ENCODE measurements at places on chromosomes 3 and 15.

- no peak for DNase-seq
Observed at GRCh38 chr3:71022551-71023335, 560.8 kb downstream of the FOXP1 start.

- no peak for DNase-seq
Observed at GRCh38 chr3:55194376-55194775, 266.5 kb upstream of the LRTM1 start.

DNA sequence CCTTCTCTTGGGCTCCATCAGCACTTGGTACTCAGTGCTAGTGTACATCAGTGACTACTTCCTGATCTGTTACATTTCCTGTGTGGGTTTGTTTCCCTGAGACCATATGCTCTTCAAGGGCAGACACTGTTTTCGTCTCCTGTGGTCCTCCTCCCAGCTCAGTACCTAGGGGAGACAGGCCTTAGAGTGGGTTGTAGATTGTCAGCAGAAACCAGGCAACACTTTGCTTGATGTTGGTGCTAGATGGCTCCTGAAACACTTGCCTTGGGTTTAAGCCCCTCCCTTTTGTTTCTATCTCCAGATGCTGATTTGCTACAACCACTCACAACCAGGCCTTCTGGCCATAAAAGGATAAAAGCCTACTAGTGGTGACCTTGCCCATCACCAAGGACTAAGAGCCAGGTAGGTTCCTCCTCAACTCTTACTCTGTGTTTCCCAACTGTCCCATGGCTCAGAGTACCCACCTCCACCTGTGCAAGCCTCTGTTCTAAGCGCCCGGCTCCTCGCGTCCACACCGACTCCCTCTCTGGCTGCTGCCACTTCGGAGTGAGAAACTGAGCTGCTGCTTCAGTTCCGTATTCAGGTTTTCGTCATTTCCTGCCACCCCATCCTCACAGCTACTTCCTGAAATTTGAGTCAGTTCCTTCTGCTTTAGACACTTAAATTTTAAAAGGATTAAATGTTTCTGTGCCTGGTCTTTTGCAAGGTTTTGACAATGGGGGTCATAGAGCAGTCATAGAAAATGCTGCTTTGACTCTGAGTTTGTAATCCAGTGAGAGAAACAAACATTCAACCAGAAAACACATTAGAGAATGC is at the start of gene HCLS1:
TSS of gene HCLS1 (minus strand) at position 548 of the 816 bp plus-strand sequence. CDS start 2,556 bp downstream, outside the sequence.
- DNase-seq = no peak

GRCh38 chr3:32872487-32873382 is 54.9 kb downstream of the TRIM71 start:
- DNase-seq = no peak

DNA sequence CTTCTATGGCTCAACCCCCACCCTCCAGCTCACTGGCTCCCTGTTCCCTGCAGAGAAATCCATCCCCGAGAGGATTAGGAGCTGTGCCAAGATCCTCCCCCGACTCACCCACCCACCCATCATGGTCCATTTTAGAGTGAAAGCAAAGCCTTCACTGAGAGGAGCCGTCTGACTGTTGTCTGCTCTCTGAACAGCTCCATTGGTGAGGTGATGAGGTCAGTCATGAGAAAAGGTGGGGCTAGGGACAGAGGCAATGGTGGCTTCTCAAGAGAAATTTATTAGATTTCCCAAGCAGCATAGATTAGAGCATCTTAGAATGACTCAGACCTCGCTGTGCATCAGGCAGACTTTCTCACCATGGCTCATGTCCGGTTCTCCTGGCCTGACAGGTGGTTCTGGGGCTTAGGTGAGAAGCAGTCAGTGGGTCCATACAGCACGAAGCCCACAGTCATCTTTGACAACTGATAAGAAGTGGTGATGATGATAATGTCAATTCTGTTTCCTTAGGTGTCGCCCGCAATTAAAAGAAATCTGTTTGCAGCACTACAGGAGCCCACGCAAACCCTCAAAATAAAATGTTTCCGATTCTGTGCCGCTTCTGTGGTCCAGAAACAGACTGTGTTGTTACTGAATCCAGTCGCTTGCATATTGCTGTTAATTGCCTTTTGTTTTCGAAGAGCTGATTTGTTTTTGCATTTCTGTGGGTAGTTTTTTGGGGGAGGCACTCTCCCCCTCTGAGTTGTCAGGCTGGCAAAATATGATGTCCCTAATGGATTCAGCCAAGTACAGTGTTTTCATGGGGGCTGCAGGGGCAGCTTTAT is 24.8 kb upstream of the RHO start:
- DNase-seq = no peak

DNA sequence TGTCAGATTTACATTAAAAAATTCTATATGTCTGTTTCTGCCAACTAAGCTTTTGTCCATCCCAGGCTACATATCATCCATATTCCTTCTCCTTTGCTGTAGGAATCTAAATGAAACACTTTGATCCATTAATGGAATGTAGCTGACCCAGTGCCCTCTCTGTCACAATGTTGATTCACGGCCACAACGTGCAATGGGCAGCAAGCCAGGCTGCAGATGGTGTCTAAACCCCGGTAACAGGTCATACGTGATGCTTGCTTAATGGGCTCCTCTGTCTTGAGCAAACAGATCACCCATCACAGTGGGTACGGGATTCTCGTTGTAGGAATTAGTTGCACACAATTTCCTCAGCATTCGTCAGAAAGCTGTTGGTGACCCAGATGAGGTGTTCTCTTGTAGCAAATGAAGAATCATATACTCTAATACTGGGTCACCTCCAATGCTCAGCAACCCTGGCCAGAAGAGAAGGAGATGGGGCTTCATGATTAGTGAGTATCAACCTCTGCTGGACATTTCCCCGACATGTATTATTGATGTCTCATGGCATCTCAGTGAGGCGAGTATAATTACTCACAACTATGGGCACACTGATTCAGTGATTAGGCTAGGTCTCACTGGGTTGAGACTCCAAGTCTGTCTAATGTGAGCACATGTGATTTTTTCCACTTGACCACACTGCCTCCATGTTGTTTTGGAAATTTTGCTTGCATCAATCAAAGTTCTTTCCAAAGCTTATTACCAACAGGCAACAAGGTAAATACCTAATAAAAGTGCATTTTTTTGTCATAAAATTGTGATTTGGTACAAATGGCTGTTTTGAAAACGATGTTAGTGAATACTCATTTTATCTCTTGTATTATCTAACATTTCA is 12.9 kb upstream of the DCBLD2 start:
- DNase-seq = no peak

GRCh38 chr3:47423548-47424145 is 42.8 kb downstream of the PTPN23 start:
- DNase-seq = no peak

DNA sequence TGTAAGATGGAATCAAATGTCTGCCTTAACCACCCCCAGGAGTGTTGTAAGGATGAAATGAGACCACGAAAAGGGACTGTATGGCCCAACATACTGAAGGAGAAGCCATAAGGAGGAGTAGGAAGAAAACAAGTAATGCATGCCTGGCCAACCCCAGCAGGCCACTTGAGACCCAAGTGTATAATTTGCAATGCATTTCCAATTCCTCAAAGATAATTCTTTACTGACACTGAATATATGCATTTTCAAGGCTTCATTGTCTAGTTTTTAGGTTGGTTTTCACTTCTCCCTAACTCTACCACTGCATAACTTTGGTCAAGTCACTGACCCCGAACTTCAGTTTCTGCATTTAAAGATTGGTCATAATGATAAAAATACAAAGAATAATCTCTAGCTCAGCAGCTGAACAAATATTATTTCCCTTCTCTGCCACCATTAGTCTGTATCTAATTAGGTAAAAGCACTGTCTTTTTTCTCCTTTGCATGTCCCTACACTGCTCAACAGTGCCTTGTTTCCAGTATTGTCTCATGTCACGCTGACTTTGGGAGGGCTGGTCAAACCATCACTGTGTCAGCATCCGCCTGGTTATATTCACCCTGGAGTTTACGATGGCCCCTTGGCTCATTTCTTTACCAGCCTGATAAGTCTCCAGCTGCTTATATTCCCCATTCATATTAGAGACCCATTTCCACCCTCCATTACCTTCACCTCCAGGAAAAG is 378.6 kb downstream of the NTRK3 start:
- no peak for DNase-seq
